ENCODE measurements at places on chromosomes 3 and 15. TPM values are rescaled to one million over a fixed set of nuclear protein-coding genes. Genes with fewer than 3 reads are reported as not detected.
A peak's percentile ranks its signal among the peaks of the same experiment; 100 is the strongest.

DNA sequence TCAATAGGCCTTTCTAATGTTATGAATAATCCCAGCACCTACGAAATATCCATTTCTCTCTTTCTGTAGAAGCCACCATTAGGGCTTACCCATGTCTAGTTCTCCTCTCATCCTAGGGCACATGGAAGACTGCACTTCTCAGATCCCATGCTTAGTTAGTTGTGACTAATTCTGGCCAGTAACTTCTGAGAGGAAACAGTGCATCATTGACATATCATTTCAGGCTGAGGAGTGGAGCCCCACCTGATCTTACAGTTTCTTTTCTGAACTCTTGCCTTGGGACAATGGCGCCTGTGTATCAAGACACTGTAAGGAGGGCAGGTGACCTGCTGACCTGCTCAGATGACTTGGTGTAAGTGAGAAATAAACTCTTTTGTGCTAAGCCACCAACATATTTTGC, 39.4 kb upstream of the TBL1XR1 start:
- DNase-seq: no peak

DNA sequence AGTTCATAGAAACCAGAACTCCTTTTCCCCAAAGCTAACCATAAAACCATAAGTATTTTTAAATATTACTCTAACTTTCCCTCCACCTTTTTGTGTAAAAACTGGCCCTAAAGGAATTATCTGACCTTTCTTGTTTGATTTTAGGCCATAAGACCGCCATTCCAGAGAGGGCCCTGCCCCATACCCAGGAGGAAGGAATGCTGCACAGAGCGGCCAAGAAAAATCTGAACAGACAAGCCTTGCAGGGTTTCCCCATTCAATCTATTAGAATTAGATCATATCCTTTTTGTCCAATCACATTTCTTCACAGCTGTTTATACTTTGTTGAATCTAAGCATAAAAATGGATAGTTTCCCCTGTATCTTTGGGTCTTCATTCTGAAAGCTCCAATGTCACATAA, 97.1 kb downstream of the B3GALNT1 start:
- DNase-seq: no peak

- DNase-seq: no peak
Observed at GRCh38 chr15:100809587-100809986, 70.0 kb upstream of the ALDH1A3 start.

- DNase-seq: no peak
Observed at GRCh38 chr3:143103652-143104051, 15.9 kb upstream of the CHST2 start.

GRCh38 chr3:139120086-139121056, 75.7 kb upstream of the PRR23C start:
- no peak for DNase-seq

GRCh38 chr3:168738527-168739325, 643.0 kb upstream of the GOLIM4 start:
- no peak for DNase-seq

GRCh38 chr3:159221335-159221734, 419.5 kb downstream of the MFSD1 start:
- DNase-seq: no peak

- no peak for DNase-seq
Observed at GRCh38 chr3:19016851-19017250, 131.5 kb upstream of the KCNH8 start.

DNA sequence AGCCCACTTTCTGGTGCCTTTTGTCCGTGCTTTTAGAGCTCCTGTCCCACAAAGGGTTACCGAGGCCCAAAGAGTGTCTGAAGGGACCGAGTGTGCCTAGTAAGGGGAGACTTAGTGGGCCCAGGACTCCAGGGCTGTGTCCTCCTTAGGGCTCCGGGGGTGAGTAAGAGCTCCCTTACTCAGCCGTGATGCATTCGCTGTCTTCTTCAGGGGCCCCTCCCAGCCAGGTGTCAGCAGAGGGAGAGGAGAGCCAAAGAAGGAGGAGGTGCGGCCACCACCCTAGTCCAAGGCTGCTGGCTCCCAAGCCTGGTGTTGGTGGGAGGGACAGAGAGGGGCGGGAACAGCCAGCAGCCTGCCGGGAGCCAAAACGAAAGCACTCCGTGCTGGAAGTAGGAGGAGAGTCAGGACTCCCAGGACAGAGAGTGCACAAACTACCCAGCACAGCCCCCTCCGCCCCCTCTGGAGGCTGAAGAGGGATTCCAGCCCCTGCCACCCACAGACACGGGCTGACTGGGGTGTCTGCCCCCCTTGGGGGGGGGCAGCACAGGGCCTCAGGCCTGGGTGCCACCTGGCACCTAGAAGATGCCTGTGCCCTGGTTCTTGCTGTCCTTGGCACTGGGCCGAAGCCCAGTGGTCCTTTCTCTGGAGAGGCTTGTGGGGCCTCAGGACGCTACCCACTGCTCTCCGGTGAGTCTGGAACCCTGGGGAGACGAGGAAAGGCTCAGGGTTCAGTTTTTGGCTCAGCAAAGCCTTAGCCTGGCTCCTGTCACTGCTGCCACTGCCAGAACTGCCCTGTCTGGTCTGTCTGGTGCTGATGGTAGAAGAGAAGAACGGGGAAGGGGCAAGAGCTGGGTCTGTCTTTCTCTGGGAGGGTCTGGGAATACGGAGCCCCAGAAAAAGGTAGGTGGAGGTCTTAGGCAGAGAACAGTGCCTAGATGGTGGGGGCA, at the start of gene IL17RC:
Gene IL17RC, plus strand, starts transcription at position 365 of the 947 bp plus-strand sequence. Its CDS starts 218 bp downstream, at position 583.
- peak; percentile 84 for DNase-seq

GRCh38 chr3:42763021-42763420, 10.0 kb downstream of the CCDC13 start:
- DNase-seq: no peak

- DNase-seq: no peak
Observed at GRCh38 chr3:72245183-72245811, 460.3 kb upstream of the PROK2 start.

ACTRT3 gene
- 2.7 TPM for total RNA-seq

ARPIN gene
- 4.8 TPM for total RNA-seq

BFSP2 gene
- total RNA-seq: not detected

PLCL2 gene
- 9.1 TPM for total RNA-seq

LMAN1L gene
- not detected for total RNA-seq

MCTP2 gene
- total RNA-seq: 7.4 TPM

CGNL1 gene
- 67.1 TPM for total RNA-seq

SERPINI2 gene
- not detected for total RNA-seq
